ENCODE measurements at places on chromosomes 1 and 21.

DNA sequence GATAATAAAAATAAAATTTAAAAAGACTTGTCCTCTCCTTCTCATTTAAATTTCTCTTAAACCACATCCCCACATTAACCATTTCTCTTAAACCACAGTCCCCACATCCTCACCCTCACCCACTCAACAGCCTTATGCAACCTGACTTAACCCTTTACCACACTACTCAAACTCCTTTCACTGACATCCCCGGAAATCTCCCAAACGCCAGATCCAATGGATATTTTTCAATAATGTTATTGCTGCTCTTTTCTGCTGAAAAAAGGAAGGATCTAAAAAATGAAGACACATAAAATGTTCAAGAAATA lies 54.2 kb upstream of the EEIG2 start:
- DNase-seq: no peak

- no peak for DNase-seq
Measured at GRCh38 chr1:95384567-95384966, 150.6 kb downstream of the RWDD3 start.

- peak; percentile 28 for DNase-seq
Measured at GRCh38 chr1:91557039-91557690, 56.5 kb downstream of the CDC7 start.

GRCh38 chr21:43361127-43361492 lies 65.8 kb downstream of the SIK1 start:
- DNase-seq: peak; percentile 38
